ENCODE measurements at places on chromosomes 1 and 21. TPM values are rescaled to one million over a fixed set of nuclear protein-coding genes. Genes with fewer than 3 reads are reported as not detected.

DNA sequence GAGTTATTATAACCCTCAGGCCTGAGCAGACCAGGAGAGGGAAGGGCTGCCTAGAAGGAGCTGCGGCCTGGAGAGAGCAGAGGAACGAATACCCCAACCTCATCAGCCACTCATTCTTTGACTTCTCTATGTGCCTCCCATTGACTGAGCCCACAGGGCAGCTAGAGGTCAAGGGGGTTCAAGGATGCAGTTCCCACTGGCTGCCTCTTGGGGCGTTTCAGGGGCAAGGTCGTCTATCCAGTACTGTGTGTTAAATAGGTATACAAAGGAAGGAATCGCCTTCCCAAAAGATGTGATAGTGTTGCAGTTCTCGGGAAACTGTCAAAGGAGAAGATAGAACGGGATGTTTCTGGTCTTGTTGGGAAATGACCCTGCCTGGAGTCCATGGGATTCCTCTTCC lies 250.6 kb downstream of the PRDM2 start:
- DNase-seq = no peak

DNA sequence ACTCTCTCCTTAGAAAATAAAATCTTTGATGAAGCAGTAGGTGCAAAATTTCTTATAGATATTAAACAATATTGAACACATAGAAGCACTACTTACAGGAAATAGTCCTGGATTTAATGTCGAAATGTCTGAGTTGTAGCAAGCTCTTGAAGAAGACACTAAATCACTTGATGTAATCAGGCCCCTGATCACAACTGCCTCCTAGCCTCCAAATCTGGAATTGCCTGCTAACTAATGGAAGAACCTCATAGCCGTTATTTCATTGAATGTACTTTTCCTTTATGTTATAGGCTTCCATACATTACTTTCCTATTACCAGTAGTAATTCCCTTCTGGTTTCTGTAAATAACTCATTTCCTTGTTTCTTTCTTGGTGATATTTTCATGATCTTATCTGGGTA lies 675.7 kb upstream of the CHRM3 start:
- no peak for DNase-seq

SLC44A3 gene
- polyA plus RNA-seq = not detected

DNA sequence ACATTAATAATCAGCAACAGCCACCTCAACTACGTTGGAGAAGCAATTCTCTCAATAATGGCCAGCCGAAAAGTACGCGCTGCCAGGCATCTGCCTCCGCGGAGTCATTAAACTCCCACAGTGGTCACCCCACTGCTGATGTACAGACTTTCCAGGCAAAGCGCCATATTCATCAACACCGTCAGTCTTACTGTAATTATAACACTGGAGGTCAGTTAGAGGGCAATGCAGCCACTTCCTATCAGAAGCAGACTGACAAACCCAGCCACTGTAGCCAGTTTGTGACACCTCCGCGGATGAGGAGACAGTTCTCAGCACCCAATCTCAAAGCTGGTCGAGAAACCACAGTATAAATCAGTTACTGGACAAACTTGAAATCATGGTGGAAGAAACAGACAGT lies 93.9 kb downstream of the KIF1B start:
- no peak for DNase-seq

SPRR2G gene
- not detected for polyA plus RNA-seq

All from B cell (primary cell).